ENCODE measurements at places on chromosomes 7 and 10.

- no peak for DNase-seq
These were observed 550.3 kb downstream of the GRM8 start for GRCh38 chr7:126702242-126703016.

DNA sequence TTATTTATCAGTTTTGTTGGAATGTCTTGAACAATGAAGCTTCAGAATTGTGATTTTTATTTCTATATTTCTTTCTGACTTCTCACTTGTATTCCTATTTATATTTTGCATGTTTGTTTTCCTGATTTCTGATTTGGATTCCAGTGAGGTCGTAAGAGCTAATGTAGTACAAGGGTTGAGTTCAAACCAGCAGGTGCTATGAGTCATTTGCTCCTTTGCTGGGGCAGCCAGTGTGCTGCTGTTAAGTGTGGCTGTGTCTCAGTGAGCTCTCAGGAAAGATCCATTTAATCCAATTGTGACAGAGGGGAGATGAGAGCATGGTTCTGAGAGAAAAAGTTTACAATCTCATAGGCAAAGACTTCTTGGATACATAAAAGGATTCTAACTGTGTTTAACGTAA, 48.6 kb downstream of the MCU start:
- peak; percentile 9 for DNase-seq

GRCh38 chr10:114265392-114266053, 26.5 kb downstream of the VWA2 start:
- no peak for DNase-seq

DNA sequence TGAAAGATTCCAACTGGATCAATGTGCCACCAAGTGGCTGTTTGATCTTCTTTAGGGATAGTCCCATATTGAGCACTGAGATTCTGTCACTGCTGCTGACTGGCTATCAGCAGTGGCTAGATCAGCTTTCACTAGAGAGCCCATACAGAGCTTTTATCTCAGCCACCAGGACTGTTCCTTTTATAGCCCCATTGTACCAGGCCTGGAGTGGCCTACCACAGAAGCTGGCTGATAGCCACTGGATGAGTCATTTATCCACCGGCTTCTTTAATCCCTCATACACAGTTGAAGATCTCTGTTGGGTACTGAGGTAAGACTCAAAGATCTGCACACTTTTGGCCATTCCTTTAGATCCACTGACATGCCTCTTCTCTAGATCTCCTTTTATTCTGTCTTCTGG, 1101.1 kb downstream of the SORCS3 start:
- no peak for DNase-seq

- DNase-seq = no peak
These were observed 157.3 kb downstream of the USP6NL start for GRCh38 chr10:11454160-11454559.

DNA sequence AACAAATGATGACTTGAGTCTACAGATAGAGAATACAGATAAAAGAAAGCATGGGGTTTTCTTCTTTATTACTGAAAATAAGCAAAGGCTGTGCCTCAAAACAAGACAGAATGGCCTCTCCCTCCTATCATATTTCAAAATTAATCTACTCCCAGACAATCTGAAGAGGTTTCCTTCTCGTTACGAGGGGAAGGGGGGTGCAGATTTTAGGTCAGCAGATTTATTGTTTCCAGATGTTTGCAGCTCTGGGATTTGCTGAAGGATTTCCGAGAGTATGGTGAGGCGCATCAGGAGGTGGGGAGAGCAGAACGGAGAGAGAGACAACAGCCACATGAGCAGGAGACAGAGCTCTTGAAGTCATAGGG, 89.8 kb downstream of the KIAA1549 start:
- DNase-seq = no peak

- no peak for DNase-seq
These were observed 31.0 kb downstream of the CDCA7L start for GRCh38 chr7:21914671-21915070.

DNA sequence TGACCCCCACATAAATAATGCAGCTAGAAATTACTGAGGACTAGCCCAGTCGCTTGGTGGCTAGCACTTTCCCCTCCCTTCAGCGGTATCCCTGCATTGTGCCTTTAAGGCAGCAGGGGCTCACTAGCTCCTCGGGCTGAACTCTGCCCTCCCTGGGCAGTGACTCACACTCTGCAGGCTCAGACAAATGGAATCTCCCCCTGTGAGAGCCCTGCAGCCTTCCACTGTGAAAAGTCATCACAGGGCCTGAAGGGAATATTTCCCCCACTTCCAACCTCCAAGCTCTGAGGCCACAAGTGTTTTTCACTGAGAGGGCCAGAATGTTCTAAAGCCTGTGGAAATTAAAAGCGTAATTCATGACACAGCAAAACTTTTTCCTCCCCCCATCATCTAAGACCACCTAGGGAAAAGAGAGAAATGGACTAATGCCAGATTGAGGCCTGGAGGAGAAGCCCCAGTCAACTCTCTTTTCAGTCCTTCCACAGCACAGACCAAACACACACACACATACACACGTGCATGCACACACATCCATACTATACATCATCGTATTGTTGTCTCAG, 93.6 kb upstream of the COL1A2 start:
- DNase-seq = no peak

- DNase-seq = no peak
These were observed 28.6 kb downstream of the HECW1 start for GRCh38 chr7:43141091-43141490.

DNA sequence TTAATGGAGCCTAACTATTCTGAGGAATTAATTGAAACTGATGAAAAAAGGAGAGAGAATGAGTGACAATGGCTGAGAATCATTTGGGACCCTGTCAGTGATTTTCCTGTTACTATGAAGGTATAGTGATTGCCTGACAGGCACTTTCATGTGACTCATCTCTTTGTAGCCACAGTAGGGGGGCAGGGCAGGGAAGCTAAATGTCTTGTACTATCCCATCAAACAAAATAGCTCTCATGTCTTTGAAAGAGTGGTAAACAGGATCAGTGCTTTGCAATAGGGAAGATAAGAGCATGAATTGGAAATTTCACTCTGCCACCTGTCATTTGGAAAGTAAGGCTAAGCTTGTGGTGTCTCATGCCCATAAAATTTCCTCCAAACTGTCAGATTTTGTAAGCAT, 94.5 kb upstream of the GSDME start:
- DNase-seq = peak; percentile 53

DNA sequence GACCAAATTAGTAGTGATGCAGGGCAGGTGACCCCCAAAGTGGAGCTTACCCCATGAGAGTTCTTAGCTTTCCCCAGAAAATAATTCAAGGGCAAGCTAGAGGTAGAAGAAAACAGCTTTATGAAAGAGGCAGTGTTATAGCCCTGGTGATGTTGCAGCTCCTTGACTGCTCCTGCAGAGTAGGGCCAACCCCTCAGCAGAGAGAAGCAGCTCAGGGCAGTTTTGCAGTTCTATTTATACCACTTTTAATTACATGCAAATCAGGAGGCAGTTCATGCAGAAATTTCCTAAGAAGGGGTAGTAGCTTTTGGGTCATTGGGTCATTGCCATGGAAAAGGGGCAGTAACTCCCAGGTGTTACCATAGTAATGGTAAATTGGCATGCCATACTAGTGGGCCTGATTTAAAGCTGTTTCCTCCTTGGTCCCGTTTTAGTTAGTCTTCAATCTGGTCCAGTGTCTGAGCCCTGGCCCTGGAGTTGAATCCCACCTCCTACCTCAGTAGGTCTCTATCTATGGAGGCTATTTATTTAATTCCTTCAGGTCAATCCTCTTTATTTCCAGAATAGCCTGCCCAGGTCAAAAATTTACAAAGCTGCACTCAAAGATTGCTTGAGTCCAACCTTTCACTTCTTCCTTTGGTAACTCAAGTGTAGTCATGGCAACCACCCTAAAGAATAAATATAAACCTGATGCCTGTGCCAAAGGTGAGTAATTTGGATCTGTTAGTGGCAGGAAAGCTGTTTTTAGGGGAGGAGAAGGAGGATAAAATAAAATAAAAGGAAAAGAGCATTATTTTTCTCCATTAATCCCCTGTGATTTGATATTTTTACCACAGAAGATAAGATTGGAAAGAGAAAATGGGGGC, 29.5 kb downstream of the PLXDC2 start:
- no peak for DNase-seq

GRCh38 chr7:1287752-1288201, 55.1 kb downstream of the UNCX start:
- DNase-seq = no peak

DNA sequence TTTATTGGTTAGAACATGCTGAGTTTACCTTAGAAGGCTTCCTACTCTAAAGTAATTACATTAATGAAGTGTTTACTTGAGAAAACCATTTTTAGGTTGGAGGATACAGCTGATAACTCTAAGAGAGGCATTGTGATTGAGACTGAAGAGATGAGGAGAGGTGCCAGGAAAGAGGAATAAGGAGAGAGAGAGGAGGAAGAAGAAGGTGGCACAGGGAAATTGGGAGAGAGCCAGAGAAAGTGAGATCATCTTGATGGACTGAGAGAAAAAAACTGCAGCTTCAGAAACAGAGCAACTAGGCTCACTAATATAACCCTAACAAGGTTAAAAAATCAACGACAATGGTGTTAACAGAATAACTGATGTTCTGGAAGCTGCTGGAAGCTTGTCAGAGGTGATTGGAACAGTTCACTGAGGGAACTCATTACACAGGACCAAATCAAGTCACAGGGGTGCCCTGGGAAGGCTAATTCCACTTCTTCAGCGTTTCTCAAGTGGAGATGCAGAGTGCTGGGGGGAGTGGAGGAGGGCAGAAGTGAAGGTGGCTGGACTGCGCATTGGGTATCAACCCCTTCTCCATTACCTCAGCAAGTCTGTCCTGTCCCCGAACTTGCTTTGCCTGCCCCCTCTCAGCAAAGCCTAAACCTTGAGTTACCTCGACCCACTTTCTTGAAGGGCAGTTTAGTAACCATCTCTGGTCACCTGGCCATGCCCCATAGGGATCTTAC, 6.9 kb upstream of the SORBS1 start:
- DNase-seq = no peak

DNA sequence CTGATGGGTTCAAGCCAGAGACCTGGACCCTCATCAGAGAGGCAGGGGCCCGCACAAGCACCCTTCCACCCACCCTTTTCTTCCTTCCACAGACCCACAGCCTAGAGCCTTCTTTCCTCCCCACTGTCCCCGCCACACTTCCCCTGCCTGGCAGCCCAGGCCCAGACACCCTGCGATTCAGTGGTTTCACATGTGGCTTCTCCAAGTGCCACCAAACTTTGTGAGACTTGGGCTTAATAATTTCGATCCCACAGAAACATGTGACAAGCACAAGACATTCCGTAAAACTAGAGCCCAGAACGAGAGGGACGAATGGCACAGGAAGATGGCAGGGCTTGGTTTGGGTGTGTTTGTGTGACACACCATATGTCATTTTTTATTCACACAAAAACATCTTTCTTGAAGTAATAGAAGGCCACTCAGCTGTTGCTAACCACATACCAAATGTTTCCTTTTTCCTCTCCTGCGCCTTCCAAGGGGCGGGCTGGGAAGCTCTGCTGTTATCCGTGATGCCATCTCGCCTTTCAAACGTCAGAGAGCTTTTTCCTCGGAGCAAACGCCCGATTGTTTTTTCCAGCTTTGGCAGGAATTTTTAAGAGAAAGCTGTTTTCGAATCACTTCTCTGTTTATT, 162.9 kb downstream of the GRK5 start:
- no peak for DNase-seq

DNA sequence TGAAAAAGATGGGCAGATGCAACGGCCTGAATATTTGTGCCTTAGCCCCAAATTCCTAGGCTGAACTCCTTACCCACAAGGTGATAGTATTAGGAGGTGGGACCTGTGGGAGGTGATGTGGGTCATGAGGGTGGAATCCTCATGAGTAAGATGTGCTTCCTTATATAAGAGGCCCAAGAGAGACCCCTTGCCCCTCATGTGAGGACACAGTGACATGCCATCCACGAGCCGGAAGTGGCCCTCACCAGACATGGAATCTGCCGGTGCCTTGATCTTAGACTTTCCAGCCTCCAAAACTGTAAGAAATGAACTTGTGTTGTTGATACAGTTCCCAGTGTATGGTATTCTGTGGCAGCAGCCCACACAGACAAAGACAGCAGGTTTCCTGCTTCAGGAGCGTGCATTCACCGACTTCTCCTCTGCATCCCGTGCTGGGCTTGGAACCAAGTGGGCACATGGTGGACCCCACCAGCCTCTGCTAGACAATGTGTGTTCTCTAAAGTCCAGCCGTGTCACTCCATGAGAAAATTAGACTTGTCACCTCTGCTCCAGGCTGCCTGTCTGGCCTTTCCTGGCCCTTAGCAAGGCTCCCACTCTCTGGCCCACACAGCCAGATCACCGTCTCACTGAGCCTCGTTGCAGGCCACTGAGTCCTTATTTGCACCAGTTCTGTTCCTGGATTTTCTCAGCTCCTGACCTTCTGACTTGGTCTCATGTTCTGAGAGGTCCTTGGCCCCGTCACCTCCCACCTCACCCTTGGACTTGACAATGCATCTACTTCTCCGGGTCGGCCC, 52.9 kb upstream of the CACUL1 start:
- no peak for DNase-seq
